ENCODE measurements at places on chromosomes 4 and X.

DNA sequence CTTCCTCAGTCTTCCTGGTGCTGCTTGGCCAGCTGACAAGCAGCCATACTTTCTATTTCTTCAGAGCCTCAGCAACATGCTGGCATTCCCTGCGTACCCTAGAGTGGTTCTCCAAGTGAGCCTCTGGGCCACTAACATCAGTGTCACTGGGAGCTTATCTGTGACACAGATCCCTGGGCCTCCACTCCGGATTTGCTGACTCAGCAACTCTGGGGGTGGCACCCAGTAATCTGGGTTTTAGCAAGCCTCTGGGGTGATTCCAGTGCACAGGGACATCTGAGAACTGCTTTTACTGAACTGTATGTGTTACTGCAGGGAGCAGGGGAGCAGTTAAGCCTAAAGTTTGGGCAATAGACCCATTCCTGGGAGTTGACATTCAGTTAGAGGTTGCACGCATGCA lies 28.2 kb upstream of the HMGB3 start:
- no peak for DNase-seq

DNA sequence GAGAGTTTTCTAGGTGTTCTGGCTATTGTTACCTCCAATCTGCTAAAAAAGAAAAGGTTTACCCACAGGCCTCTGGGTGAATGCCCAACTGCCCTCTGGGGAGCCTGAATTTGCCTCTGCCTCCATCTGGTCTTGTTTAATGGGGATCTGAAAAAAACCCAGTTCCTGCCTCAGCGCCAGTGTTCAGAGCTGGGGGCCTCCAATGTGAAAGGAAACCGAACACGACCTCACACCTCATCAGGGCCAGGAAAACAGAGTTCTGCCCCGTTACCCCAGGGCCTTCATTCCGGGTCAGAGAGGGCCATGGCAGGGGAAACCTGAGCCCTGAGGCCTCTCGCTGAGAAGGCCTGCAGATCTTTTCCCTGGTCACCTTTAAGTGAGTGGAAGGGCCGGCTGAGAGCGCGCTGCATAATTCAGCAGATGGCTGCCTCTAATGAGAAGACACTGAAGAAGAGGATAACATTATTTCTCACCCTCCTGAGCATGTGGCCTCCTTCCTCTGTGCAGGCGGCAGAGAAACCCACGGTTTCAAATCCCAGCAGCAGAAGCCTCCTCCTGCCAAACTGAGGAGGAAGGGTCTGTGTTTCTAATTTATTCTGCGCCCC lies 6.8 kb downstream of the SEPTIN6 start:
- no peak for DNase-seq

- no peak for DNase-seq
Measured at GRCh38 chr4:74039315-74039763, 850 bp upstream of the CXCL3 start.

DNA sequence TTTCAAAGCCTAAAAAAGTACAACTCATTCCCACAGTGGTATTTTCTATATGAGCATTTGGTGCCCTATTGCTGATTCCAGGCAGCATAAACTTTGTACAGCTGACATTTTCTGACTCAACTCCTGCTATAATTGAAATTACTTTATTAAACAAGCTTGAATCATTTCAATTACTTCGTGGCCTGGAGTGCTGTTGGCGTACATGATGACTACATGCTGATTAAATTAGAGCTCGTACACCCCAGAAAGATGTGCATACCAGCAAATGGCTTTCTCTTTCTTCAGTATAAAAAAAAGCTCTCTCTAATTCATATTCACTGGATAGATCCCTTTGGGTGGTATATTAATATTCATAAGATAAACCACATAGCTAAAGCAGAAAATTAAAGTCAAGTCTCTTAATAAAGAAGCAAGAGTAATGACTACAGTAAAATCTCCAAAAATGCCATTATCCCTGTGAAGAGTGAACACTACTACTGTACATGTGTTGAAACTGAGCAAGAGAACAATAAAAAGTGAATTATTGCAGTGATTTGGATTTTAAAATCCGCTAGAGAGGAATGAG lies 245.0 kb upstream of the IGFBP7 start:
- no peak for DNase-seq

DNA sequence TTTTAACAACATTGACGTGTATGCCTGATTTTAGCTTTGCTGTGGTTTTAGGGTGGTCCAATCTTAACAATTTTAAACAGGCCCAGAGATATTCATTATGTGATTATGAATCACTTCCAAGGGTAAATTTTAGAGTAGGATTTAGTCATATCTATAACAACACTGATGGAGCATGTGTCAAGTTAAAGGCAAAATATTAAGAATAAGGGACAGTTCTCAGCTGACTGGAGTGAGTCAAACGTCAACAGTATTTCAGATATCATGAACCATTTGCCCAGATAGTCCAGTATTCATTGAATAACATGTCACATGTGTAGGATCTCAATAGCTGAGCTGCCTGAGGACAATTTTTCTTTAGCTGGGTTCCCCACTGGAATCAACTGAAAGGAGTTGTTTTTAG lies 61.3 kb upstream of the VCX2 start:
- no peak for DNase-seq

- no peak for DNase-seq
Measured at GRCh38 chrX:134971926-134972325, 18.9 kb upstream of the SMIM10 start.

DNA sequence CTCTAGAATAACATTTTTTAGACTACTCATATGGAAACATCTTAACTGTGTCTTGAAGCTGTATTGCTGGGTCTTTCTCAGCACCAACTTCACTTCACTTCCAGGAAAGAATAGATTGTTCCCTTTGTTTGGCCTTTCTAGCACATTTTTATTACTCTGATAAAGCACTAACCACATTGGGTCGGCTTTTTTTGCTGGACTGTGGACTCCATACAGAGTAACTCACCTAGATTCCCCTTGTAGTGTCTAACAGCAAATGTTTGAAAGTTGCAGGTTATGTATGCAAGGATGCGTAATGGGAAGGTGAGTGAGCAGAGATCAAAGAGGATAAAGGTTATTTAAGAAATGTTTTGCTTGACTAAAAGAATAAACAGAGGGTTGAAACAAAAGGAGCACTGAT lies 101.2 kb downstream of the MMRN1 start:
- no peak for DNase-seq

GRCh38 chr4:53479736-53480525 lies 102.5 kb downstream of the FIP1L1 start:
- DNase-seq = no peak

DNA sequence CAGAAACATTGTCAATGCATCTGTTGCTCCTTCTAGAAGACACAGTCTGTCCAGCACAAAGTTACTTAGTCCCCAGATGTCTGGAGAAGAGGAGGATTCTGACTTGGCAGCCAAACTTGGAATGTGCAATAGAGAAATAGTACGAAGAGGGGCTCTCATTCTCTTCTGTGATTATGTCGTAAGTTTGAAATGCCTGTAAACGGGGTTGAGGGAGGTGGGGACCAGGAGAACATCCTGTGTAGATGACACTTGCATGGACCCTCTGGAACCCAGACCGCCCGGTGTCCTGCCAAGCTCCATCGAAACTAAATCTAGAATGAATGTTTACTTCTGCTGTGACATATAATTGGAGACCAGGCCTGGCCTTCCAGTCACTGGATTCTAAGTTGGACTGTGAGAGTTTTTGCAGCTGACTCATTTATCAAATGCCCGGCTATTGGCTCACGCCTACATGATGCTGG lies 45.0 kb upstream of the MSANTD1 start:
- no peak for DNase-seq

GRCh38 chr4:18033111-18034085 lies 11.8 kb upstream of the LCORL start:
- no peak for DNase-seq

DNA sequence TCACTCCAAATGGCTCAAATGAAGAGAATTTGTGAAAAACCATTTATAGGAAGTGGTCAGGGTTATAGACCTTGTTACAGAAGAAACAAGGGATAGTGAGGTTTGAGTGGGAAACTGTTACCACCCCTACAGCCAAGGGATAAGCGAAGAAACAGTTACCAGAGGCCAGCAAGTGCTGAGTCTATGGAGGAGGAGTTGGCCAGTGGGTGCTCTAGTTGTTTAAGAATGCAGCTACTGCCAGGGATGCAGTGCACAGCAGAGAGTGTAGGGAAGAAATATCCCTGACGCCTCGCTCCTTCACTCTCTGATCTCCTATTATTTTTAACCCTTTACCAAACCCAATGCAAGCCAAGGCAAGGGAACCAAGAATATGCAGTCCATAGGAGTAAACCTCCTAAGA lies 15.2 kb upstream of the SYTL4 start:
- DNase-seq = no peak

DNA sequence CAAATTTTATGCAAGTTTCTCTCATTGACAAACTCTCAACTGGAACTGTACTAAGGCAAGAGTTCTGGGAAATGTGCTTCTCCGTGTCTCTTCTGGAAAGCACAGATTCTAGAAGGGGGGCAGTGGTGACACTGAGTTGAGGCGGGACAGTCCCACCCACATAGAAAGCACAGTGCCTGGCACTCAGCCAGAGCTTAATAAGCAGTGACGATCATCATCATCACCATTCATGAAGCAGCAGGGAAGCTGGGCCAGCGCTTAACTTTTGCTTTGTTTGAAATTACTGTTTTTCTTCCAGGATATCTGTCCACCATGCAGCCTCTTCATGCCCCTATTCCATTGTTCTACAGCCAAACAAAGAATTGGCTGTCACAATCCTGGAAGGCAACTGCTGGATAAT lies 60.3 kb downstream of the BEND2 start:
- no peak for DNase-seq

- DNase-seq = no peak
Measured at GRCh38 chrX:42442745-42443144, 335.2 kb downstream of the PPP1R2C start.

GRCh38 chrX:1502241-1502640 lies 34.7 kb downstream of the P2RY8 start:
- DNase-seq = no peak

DNA sequence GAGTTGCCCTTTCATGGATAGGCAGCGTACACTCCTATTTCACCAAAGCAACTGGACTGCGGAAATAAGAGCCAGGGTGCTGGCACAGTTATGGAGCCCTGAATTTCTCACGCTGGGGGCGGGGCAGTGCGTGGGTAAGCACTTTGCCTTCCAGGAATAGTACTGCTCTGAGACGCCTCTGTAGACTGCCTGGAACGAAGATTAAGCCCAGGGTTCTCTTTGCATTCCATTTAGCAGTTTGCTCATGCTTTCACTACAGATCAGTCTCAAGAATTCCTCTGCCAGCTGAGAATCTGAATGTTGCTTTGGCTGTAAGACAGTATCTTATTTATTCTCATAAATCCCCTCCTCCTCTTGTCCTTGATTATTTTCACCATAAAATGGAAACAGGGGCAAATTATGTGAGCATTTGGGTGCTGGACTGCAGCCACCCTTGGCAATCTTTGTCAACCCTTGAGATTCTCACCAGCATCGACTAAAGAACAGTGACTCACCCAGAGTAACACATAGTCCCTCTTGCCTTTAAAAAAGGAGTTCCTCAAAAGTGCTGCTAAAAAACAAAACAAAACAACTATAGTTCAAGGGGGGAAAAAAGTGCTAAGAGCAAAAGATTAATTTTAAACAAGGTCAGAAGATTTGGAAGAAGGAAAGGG lies 88.9 kb upstream of the CITED1 start:
- no peak for DNase-seq

- peak; percentile 25 for DNase-seq
Measured at GRCh38 chr4:168183717-168184571, 91.6 kb downstream of the ANXA10 start.

DNA sequence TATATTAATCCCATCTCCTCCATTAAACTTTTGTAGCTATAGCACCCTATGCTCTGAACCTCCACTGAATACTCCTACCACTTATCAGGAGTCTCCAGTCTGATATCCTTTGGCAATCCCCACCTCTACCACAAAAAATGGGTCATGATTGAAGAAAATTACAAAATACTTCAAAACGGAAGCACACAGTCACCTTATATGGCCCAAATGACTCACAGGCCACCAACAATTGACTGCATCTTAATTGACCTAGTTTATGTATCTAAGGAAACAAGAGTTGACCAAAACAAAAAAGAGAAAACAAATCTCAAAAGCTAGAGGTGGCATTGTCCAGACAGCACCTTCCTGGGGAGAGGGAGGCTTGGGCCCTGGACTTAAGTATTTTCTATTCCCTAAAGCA lies 120.0 kb upstream of the DIAPH2 start:
- DNase-seq = no peak

- no peak for DNase-seq
Measured at GRCh38 chrX:109384699-109385098, 97.2 kb downstream of the GUCY2F start.

- DNase-seq = no peak
Measured at GRCh38 chrX:104659005-104659744, 93.2 kb downstream of the IL1RAPL2 start.

- DNase-seq = no peak
Measured at GRCh38 chr4:801436-802124, 24.3 kb downstream of the CPLX1 start.

DNA sequence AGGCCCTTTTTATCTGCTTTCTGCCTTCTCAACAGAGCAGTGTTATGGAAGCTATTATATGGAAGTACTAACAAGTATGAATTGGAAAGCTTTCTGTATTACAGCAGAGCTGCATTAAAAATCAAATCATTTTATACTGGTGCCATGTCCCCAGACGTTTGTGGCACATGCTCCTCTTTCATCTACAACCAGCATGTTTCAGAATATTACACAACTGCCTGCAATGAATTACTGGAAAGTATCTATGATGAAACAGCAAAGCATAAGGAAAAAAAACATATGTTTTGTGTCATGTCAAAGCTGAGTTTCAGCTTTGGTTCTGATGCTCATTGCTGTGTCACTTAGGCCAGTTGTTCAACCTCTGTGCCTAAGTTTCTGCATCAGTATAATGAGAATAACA lies 576.8 kb downstream of the GBA3 start:
- no peak for DNase-seq

Data from adrenal gland (tissue), 19 donors.